ENCODE measurements at places on chromosomes 13 and 19.

- DNase-seq, result no peak
- H3K36me3 ChIP-seq, result no peaks in the 10 kb centered on the region
- H3K4me3 ChIP-seq, result no peak overlapping the region
- H3K27ac ChIP-seq, result no peak overlapping the region
- H3K27me3 ChIP-seq, result peaks cover 20% of the 10 kb centered on the region
These were observed 5.9 kb upstream of the ATP4A start for GRCh38 chr19:35569281-35569781.

DNA sequence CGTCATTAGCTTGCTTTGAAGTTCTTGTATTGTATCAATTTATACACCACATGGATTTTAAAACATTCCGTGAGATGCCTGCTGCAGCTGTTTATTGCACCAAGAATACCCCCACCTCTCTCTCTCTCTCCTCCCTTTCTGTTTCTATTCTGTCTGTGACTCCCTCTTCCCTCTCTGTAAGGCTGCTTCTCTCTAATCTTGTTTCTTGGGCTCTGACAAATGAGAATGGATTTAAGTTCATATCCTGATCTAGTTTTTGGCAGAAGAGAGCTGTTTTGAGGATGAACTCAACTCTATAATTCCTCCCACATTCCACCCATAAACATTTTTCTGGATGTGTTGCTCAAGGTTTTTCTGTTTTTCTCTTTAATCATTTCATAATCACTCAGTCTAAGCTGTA, 144.3 kb upstream of the FRY start:
- H3K4me1 ChIP-seq, result peaks cover 8% of the 10 kb centered on the region
- H3K36me3 ChIP-seq, result no peaks in the 10 kb centered on the region
- H3K27ac ChIP-seq, result no peak overlapping the region
- no peaks in the 10 kb centered on the region for H3K27me3 ChIP-seq

DNA sequence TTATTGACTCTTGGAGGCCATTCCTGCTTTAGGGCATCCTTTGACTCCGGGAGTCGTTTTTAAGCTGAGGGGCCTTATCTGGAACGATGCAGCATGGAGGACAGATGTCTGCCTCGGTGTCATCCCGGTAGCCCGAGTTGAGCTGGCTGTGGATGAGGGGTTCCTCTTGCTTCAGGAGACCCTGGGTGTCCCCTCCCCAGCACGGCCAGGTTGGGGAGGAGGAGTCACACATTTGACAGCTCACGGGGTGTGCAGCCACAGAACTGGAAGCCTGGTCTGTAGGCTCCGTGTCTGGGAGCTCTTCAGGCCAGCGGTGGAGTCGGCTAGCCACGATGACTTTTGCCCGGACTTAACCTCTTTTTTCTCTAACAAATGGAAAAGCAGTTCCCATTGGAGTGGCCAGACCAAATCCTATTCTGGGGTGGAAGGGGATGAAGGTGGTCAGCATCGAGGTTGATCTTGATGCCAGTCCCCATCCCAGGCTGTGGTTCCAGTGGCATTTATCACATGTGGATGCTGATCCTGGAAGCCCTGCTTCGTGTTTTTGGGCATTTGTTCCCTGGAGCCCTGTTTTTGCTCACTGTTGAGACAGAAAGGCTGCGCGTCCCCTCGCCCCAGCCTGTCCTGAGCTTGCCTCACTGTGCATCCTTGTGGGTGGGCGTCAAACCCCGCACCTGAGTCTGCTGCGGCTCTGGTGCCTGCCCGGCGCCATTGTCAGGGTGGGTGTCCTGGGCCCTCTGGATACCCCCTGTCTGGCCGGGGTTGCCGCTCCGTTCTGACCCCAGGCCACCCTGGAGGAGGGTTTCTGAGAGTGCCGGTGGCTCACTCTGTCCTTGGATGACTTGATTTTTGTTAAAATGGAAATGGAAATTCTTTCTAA, 12.0 kb downstream of the TFDP1 start:
- no peak overlapping the region for H3K27ac ChIP-seq
- no peak overlapping the region for H3K4me3 ChIP-seq
- no peaks in the 10 kb centered on the region for H3K4me1 ChIP-seq

GRCh38 chr19:2982983-2983350, 5.6 kb downstream of the TLE6 start:
- no peaks in the 10 kb centered on the region for H3K27me3 ChIP-seq
- peaks cover 24% of the 10 kb centered on the region for H3K4me1 ChIP-seq
- peak overlapping the region; percentile 85 for H3K27ac ChIP-seq
- no peak overlapping the region for H3K4me3 ChIP-seq
- no peaks in the 10 kb centered on the region for H3K36me3 ChIP-seq
- peak; percentile 98 for DNase-seq

DNA sequence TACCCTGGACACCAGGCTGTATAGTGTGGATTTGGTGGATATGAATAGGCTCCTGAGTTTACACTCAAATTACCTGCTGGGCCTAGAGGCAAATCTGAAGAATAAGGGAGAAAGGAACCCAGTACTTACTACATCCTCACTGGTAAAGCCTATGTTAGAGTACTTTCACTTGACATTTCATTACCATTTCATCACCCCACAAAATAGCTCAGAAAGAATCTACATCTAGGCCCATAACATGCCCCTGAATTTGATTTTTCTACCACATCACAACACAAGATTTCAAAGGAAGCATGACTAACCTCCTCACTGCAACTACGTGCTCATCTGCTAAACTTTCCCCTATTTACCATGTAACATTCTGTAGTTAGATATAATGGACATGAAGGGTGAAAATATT, 43.3 kb downstream of the VWA8 start:
- peak overlapping the region; percentile 68 for H3K27ac ChIP-seq
- H3K4me1 ChIP-seq, result peaks cover 21% of the 10 kb centered on the region
- no peaks in the 10 kb centered on the region for H3K27me3 ChIP-seq

GRCh38 chr13:26305676-26306075, 51.7 kb downstream of the CDK8 start:
- H3K4me1 ChIP-seq, result peaks cover 62% of the 10 kb centered on the region
- no peaks in the 10 kb centered on the region for H3K27me3 ChIP-seq
- no peak overlapping the region for H3K4me3 ChIP-seq
- H3K36me3 ChIP-seq, result no peaks in the 10 kb centered on the region
- no peak for DNase-seq
- no peak overlapping the region for H3K27ac ChIP-seq

DNA sequence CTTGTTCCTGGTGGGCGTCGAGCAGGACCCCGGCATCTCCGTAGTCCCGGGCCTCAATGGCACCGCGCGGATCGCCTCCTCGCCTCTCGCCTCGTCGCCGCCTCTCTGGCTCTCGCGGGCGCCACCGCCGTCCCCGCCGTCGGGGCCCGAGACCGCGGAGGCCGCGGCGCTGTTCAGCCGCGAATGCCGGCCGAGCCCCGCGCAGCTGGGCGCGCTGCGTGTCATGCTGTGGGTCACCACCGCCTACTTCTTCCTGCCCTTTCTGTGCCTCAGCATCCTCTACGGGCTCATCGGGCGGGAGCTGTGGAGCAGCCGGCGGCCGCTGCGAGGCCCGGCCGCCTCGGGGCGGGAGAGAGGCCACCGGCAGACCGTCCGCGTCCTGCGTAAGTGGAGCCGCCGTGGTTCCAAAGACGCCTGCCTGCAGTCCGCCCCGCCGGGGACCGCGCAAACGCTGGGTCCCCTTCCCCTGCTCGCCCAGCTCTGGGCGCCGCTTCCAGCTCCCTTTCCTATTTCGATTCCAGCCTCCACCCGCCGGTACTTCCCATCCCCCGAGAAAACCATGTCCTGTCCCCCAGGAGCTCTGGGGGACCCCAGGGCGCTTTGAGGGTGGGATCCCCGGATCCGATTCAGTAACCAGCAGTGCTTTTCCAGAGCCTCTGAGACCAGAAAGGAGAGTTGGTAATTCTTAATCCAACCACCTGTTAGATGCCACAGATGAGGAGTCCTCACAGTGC, 885 bp downstream of the MLNR start:
- H3K4me1 ChIP-seq, result peaks cover 20% of the 10 kb centered on the region
- no peak overlapping the region for H3K27ac ChIP-seq
- no peak for DNase-seq
- no peaks in the 10 kb centered on the region for H3K36me3 ChIP-seq
- H3K27me3 ChIP-seq, result peaks cover 60% of the 10 kb centered on the region

- H3K27ac ChIP-seq, result no peak overlapping the region
- H3K36me3 ChIP-seq, result no peaks in the 10 kb centered on the region
- DNase-seq, result peak; percentile 70
- no peak overlapping the region for H3K4me3 ChIP-seq
- no peaks in the 10 kb centered on the region for H3K27me3 ChIP-seq
These were observed 6.6 kb downstream of the EML2 start for GRCh38 chr19:45632468-45633196.

DNA sequence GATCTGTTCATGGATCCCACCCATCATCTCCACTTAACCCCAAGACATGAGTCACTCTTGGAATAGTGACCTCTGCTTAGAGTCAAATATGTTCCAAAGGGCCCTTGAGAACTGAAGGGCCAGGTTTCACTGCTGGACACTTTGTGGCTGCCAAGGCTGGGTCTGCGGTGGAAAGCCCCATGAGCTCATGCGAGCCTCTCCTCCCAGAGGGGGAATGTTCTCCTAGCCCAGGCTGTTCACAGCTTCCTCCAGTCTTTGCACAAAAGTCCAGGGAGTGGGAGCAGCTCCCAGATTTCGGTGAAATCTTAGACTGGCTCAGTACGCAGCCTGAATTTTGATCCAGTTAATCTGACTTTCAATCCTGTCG, 732 bp upstream of the DCLK1 start:
- peak; percentile 85 for DNase-seq
- no peaks in the 10 kb centered on the region for H3K4me1 ChIP-seq
- H3K4me3 ChIP-seq, result no peak overlapping the region
- no peaks in the 10 kb centered on the region for H3K36me3 ChIP-seq
- peak overlapping the region; percentile 54 for H3K27ac ChIP-seq

DNA sequence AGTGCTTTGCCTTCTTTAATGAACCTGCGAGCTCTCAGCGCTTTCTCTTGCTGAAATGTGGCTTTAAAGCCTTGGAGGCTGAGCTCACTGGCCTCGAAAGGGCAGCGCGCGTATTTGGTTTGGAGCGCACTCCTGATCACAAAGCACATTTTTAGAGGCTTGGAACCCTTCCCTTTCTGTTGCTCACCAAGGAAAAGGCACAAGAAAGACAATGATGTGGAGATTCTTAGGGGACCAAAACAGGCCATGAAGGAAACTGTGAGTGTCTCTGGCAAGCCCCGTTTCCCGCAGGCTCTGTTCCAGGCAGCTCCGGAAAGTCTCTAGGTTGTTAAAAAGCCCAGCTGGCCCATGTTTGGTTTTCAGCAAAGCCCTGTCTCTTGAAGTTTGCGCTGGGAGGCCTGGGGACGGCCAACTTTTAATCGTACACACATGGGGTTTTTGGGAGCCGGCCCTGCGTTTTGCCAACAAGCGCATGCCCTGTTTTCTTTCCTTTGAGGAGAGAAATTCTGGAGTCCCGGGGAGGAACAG, 9.4 kb upstream of the SPC24 start:
- peaks cover 42% of the 10 kb centered on the region for H3K36me3 ChIP-seq
- no peak overlapping the region for H3K4me3 ChIP-seq

DNA sequence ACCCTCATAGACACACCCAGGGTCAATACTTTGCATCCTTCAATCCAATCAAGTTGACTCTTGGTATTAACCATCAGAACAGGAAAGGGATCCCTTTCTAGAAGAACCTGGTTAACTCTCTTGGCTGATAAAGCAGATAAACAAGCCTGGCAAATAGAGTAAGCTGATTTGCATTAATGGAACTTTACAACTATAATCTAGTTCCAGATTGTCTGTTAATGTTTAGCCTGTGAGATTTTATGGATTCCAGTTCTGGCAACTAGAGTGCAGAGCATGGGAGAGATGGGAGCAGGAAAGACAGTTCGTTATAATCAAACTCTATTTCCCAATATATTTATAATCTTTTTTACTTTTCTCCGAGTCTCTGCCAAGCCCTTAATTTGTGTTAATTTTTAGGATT, 272.6 kb upstream of the KLHL1 start:
- H3K36me3 ChIP-seq, result no peaks in the 10 kb centered on the region
- no peaks in the 10 kb centered on the region for H3K4me1 ChIP-seq
- no peaks in the 10 kb centered on the region for H3K27me3 ChIP-seq
- H3K27ac ChIP-seq, result no peak overlapping the region
- H3K4me3 ChIP-seq, result no peak overlapping the region

DNA sequence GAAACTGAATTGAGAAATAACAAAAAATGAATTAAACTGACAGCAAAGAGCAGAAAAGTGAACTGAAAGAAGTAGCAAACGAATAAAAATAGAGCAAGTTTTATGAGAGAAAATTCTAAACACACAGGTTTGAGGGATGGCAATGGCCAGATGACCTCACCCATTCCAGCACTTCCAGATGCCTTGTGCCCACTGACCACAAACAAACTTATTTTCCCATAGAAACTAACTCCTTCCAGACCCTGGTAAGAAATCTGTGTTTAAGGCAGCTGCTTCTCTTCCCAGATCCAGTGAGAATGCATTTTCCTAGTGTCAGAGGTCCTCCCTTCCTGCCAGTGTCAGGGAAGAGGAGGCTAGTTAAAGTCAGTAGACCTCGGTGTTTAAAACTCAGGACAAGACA, 51.7 kb downstream of the RXFP2 start:
- H3K4me3 ChIP-seq, result no peak overlapping the region
- no peaks in the 10 kb centered on the region for H3K27me3 ChIP-seq
- no peak overlapping the region for H3K27ac ChIP-seq
- no peaks in the 10 kb centered on the region for H3K36me3 ChIP-seq
- no peak for DNase-seq

DNA sequence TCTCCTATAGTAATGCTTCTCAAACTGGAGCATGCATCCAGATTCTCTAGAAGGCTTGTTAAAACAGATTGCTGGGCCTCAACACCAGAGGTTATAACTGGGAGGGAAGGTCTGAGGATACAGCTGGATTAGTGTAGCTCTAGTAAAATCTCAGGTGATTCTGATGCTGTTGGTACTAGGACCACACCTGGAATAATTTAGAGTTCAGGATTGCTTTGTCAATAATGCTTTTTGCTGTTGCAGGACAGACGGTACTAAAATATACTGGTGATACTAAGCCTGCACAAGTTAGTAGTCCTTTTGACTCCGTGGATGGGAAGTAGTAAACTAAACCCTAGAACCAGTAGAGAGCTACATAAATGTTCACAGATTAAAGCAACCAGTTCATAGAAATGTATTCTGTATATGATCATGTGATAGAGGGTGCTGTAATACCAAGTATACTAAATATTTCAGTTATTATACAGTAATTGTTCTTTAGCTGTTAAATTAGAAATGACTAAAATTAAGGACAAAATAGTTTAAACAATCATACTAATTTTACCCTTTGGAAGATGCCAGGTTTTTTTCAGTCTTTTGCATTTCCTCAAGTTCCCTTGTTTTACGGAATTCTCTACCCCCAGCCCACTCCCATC, 258.2 kb upstream of the STARD13 start:
- peak overlapping the region; percentile 49 for H3K4me3 ChIP-seq
- no peaks in the 10 kb centered on the region for H3K27me3 ChIP-seq
- no peaks in the 10 kb centered on the region for H3K36me3 ChIP-seq
- H3K4me1 ChIP-seq, result peaks cover 38% of the 10 kb centered on the region

DNA sequence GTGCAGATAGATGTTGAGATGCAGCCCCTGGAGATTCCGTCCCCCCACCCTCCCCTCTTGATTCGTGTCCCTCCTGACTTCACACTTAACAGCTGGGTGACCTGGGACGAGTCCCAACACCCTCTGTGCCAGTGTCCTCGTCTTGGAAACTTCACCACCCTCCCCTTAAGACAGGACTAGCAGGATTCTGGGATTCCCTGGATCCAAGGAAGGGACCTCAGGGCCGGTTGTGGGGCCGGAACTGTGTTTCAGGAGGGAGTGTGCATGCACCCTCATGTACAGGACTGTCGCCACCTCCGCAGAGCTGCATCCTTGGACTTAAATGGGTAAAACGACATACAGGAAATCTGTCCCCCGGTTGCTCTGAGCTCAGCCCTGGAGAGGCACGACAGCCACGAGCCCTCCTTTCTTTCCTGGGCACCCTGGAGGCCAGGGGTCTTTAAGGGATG, 990 bp downstream of the MYO9B start:
- H3K36me3 ChIP-seq, result no peaks in the 10 kb centered on the region
- no peak for DNase-seq

Measured in sigmoid colon (tissue), 7 donors.